Spleen (tissue), 13 donors: ENCODE measurements at places on chromosomes 7 and 10. TPM values are rescaled to one million over a fixed set of nuclear protein-coding genes. Genes with fewer than 3 reads are reported as not detected.
A peak's percentile ranks its signal among the peaks of the same experiment; 100 is the strongest.

DNA sequence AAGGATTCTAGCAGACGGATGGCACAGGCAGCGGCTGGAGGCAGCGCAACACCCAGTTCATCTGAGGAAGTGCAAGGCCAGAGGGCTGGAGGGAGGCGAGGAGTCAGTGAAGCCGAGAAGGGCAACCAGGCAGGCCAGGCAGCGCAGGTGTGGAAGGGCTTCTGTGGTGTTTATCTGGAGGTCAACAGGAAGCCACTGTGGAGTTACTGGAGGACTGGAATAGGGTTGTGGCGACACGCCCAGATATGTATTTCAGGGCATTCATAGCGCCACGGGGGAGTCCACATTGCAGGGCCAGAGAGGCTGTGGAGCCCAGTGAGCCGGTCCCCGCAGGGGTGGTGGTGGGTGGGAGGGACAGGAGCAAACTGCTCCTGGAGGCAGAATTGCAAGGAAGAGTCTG, 150.6 kb downstream of the CDH23 start:
- H3K36me3 ChIP-seq = no peaks in the 10 kb centered on the region
- H3K4me1 ChIP-seq = peaks cover 13% of the 10 kb centered on the region
- no peak for DNase-seq
- H3K4me3 ChIP-seq = no peak overlapping the region
- no peaks in the 10 kb centered on the region for H3K27me3 ChIP-seq
- no peak overlapping the region for H3K27ac ChIP-seq

GRCh38 chr7:155392726-155393570, 65.0 kb upstream of the EN2 start:
- peak; percentile 9 for DNase-seq
- H3K36me3 ChIP-seq = no peaks in the 10 kb centered on the region
- H3K27ac ChIP-seq = no peak overlapping the region
- no peaks in the 10 kb centered on the region for H3K4me1 ChIP-seq
- H3K27me3 ChIP-seq = no peaks in the 10 kb centered on the region

Gene FGFBP3
- 0.87 TPM for total RNA-seq

Gene IFIT5
- total RNA-seq = 23.7 TPM

GRCh38 chr7:45088821-45089340, at the start of gene NACAD:
Gene NACAD, minus strand, starts transcription at chr7:45088969. Its CDS starts 75 bp downstream, at chr7:45088894.
- H3K4me1 ChIP-seq = peaks cover 19% of the 10 kb centered on the region
- peaks cover 25% of the 10 kb centered on the region for H3K27me3 ChIP-seq
- peak; percentile 77 for DNase-seq
- peak within 1 kb of the TSS; percentile 30 for H3K27ac ChIP-seq

Gene NUTM2D
- total RNA-seq = 3.2 TPM

GRCh38 chr10:60662917-60663614, 115.2 kb upstream of the CDK1 start:
- no peak for DNase-seq
- H3K36me3 ChIP-seq = no peaks in the 10 kb centered on the region
- H3K4me1 ChIP-seq = no peaks in the 10 kb centered on the region
- no peaks in the 10 kb centered on the region for H3K27me3 ChIP-seq
- H3K27ac ChIP-seq = no peak overlapping the region
- H3K4me3 ChIP-seq = no peak overlapping the region

DNA sequence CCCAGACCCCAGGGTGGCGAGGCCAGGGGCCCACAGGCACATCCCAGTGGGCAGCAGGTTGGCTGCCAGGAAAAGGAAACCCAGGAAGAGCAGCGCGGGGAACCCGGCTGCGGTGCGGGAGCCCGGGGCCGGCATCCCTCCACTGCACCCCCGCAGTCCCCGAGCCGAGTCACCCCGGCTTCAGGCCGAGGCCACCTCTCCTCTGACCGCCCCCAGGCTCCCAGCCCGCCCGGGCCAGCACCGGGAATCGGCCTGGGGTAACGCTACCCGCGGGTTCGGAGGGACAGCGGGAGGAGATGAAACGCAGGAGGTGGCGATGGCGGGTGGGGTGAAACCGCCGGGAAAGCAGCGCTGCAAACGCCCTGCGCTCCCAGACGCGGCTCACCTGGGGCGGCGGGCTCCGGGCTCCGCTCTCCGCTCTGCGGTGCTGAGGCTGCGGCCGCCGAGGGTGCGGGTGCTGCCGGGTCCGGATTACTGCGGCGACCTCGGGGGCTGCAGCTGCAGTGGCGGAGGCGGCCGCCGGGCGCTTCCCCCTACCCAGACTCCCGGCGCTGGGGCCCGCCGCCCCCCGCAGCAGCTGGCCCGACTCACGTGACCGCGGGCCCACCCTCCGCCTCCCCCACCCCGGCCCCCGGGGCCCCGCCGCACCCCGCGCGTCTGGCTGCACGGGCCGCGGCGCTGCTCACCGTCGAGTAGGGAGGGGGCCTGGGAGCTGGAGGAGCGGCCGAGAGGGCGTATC, at the start of gene SCRN1:
SCRN1 (minus strand) TSS at position 545 of the 739 bp plus-strand sequence. CDS start 20,734 bp downstream, outside the sequence.
- DNase-seq = peak; percentile 88
- H3K4me3 ChIP-seq = peak within 1 kb of the TSS; percentile 70
- H3K27ac ChIP-seq = peak within 1 kb of the TSS; percentile 88
- peaks cover 8% of the 10 kb centered on the region for H3K27me3 ChIP-seq
- H3K36me3 ChIP-seq = no peaks in the 10 kb centered on the region
- H3K4me1 ChIP-seq = peaks cover 30% of the 10 kb centered on the region

Gene PLAC9
- not detected for total RNA-seq

- H3K4me3 ChIP-seq = no peak overlapping the region
- DNase-seq = no peak
- H3K4me1 ChIP-seq = no peaks in the 10 kb centered on the region
- no peaks in the 10 kb centered on the region for H3K27me3 ChIP-seq
- H3K27ac ChIP-seq = no peak overlapping the region
- H3K36me3 ChIP-seq = peaks cover 12% of the 10 kb centered on the region
Observed at GRCh38 chr7:85177316-85177715, 9.5 kb downstream of the SEMA3D start.

DNA sequence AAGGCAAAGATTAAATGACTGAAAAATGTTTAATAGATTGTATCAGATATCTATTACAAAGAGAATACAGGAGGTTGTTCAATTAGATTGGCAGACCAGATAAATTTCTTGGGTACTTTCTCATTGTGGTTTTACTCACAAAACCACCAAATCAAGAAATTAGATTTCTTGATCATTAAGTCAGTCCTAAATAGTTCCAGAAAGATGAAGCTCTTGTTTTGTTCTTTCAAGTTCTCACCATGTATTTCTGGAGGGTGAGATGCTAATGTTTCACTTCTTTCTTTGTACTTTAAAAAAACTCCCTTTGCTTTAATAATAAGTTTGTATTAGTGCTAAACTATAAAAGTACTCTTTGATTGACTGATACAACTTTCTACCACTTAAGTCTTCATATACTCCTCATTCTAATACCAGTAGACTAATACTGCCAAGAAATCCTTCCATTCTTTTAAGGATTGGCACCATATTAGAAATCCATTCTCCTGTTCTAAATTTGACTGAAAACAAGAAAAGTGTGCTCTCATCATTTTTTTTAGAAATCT, 69.4 kb downstream of the RNF133 start:
- DNase-seq = no peak
- H3K27me3 ChIP-seq = no peaks in the 10 kb centered on the region
- H3K4me1 ChIP-seq = no peaks in the 10 kb centered on the region
- H3K27ac ChIP-seq = no peak overlapping the region
- H3K36me3 ChIP-seq = no peaks in the 10 kb centered on the region

Gene PITX3
- not detected for total RNA-seq

DNA sequence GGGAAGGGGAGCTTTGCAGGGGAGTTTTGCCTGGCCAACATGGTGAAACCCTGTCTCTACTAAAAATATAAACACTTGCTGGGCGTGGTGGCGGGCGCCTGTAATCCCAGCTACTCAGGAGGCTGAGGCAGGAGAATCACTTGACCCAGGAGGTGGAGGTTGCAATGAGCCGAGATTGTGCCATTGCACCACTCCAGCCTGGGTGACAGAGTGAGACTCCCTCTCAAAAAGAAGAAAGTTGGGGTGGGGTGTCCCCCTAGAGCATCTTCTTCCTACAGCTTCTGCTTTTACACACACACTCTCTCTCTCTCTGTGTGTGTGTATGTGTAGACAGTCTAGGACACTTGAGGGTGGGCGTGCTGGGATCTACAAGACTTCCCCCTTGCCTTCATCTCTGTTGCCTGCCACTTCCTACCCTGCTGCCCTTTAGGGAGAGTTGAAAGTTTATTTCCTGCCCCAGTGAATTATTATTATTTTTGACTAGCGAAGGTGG, 21.7 kb downstream of the PLAU start:
- DNase-seq = no peak
- H3K27me3 ChIP-seq = no peaks in the 10 kb centered on the region
- no peak overlapping the region for H3K4me3 ChIP-seq
- H3K4me1 ChIP-seq = peaks cover 28% of the 10 kb centered on the region

DNA sequence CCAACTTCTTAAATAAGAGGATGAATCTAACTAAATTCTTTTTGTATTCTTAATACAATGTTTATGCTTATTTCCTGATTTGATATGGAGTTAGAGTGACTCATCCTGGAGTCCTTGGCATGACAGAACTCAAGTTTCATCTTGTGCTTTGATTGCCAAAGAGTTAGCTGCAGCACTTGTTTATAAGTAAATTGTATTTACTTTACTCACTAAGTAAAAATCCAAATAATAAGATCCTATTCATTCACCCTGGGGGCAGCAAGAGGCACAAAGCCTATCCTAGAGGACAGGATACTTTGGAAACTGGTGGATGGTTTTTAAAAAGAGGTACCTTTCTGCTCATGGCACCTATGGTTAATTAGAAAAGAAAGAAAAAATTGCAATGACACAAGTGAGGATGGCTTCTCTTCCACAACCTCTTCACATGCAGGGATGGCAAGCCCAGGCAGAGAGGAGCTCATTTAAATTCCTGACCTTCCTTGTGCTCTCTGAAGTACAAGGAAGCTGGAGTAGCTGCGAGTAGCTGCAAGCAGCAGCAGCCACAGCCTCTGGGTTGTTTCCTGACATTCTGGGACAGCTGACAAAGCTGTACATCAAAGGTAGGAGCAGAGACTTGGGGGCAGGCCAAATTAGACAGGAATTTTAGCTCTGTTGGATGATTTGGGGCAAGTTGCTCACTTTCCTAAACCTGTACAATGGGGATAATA, 28.5 kb upstream of the CROT start:
- no peak for DNase-seq
- H3K4me1 ChIP-seq = no peaks in the 10 kb centered on the region
- H3K36me3 ChIP-seq = no peaks in the 10 kb centered on the region
- H3K27ac ChIP-seq = no peak overlapping the region
- H3K27me3 ChIP-seq = no peaks in the 10 kb centered on the region

DNA sequence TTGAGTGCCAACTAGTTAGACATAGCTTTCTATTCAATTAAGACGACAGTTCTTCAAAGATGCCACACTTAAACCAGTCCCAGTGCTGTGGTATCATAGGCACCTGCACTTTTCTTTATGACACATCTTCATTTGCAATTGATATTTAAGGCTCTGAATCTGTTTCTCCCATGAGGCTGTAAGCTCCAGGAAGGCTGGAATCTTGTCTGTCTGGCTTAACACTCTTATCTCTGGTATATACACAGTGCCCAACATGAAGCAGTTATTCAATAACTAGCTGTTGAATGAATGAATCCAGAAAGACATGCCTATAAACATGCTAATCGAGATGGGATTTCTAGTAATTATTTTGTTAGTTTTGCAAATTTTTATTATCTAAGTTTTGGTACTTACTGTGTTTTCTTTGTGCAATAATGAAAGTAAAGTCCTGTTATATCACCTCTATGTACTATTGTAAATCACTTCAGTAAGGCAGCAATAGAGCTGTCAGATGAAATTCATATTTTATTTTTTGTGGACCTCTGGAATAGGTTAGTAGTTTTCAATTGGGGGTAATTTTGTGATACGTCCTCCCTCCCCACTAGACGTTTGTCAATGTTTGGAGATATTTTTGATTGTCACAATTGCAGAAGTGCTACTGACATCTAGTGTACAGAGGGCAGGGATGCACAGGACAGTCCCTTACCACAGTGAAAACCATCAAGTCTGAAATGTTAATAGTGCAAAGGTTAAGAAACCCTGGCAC, 51.3 kb upstream of the STEAP4 start:
- no peak overlapping the region for H3K27ac ChIP-seq
- no peak for DNase-seq
- no peaks in the 10 kb centered on the region for H3K4me1 ChIP-seq
- H3K36me3 ChIP-seq = no peaks in the 10 kb centered on the region

DNA sequence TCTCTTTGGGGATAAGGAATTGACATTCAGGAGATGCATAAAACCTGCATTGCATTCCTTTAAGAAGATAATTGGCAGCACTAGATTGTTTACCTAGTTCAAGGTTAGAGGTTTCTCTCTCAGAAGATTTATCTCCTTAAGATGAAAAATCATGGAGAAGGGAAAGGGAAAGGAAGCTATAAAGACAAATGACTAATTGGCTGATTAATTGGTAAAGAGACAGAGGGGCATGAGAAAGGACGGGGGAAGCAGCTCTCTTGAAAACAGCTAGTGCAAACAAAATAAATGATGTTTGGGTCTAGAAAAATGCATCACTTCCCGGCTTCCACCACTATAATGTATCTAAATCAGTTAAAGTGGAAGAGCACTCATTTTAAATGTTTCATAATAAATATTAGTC, 941.2 kb downstream of the XPNPEP1 start:
- H3K27me3 ChIP-seq = no peaks in the 10 kb centered on the region
- DNase-seq = no peak
- H3K4me3 ChIP-seq = no peak overlapping the region
- no peak overlapping the region for H3K27ac ChIP-seq
- no peaks in the 10 kb centered on the region for H3K36me3 ChIP-seq

- DNase-seq = peak; percentile 92
- peaks cover 27% of the 10 kb centered on the region for H3K36me3 ChIP-seq
- no peaks in the 10 kb centered on the region for H3K27me3 ChIP-seq
- H3K4me3 ChIP-seq = peak overlapping the region; percentile 89
- peak overlapping the region; percentile 100 for H3K27ac ChIP-seq
Observed at GRCh38 chr7:26199301-26200037, 1.1 kb downstream of the HNRNPA2B1 start.

Gene DNAJB12
- total RNA-seq = 41.6 TPM

GRCh38 chr7:12409097-12409711, 5.5 kb upstream of the VWDE start:
- DNase-seq = no peak
- H3K36me3 ChIP-seq = no peaks in the 10 kb centered on the region
- no peak overlapping the region for H3K27ac ChIP-seq
- H3K4me3 ChIP-seq = no peak overlapping the region

Gene SLC25A40
- 50.3 TPM for total RNA-seq

GRCh38 chr10:21317902-21318301, 207.6 kb downstream of the SKIDA1 start:
- H3K27me3 ChIP-seq = no peaks in the 10 kb centered on the region
- no peak for DNase-seq

GRCh38 chr7:157465891-157466866, 129.4 kb downstream of the DNAJB6 start:
- DNase-seq = peak; percentile 51
- peaks cover 40% of the 10 kb centered on the region for H3K27me3 ChIP-seq
- no peak overlapping the region for H3K27ac ChIP-seq
- no peaks in the 10 kb centered on the region for H3K36me3 ChIP-seq
- no peak overlapping the region for H3K4me3 ChIP-seq

Gene BAMBI
- 24.3 TPM for total RNA-seq

Gene ZNF467
- 47.2 TPM for total RNA-seq

GRCh38 chr10:11387044-11387443, 224.4 kb downstream of the USP6NL start:
- H3K4me1 ChIP-seq = no peaks in the 10 kb centered on the region
- DNase-seq = no peak
- H3K36me3 ChIP-seq = no peaks in the 10 kb centered on the region

GRCh38 chr7:54090652-54091213, 451.4 kb upstream of the VSTM2A start:
- no peaks in the 10 kb centered on the region for H3K4me1 ChIP-seq
- H3K4me3 ChIP-seq = no peak overlapping the region
- no peaks in the 10 kb centered on the region for H3K36me3 ChIP-seq
- H3K27me3 ChIP-seq = no peaks in the 10 kb centered on the region
- H3K27ac ChIP-seq = no peak overlapping the region

- DNase-seq = no peak
- H3K4me3 ChIP-seq = no peak overlapping the region
- H3K27me3 ChIP-seq = no peaks in the 10 kb centered on the region
Observed at GRCh38 chr10:62583876-62584615, 209.9 kb downstream of the ZNF365 start.
